ENCODE measurements at places on chromosomes 7 and 10.

GRCh38 chr7:23247046-23247602, 549 bp downstream of the GPNMB start:
- DNase-seq, result no peak

GRCh38 chr7:147857152-147858140, 733.1 kb upstream of the C7orf33 start:
- DNase-seq, result no peak

- no peak for DNase-seq
Measured at GRCh38 chr7:26443751-26444150, 152.1 kb downstream of the SNX10 start.

DNA sequence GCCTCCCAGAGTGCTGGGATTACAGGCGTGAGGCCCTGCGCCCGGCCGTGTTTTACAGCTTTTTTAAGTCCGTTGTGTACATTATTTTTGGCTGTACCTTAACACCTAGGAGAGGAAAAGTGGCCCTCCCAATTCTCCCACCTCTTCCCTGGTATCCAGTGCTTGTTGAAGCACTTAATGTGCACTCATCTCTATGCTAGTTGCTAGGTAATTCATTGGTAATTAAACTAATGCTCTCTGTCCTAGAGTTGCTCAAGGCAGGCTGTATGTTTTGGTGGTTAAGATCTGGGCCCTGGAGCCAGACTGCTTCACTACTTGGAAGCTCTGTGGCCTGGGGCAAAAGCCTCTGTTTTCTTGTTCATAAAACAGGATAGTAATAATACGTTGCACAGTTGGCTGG, 19.6 kb downstream of the AVPI1 start:
- no peak for DNase-seq

GRCh38 chr7:47777531-47778152, 170.6 kb downstream of the PKD1L1 start:
- no peak for DNase-seq

DNA sequence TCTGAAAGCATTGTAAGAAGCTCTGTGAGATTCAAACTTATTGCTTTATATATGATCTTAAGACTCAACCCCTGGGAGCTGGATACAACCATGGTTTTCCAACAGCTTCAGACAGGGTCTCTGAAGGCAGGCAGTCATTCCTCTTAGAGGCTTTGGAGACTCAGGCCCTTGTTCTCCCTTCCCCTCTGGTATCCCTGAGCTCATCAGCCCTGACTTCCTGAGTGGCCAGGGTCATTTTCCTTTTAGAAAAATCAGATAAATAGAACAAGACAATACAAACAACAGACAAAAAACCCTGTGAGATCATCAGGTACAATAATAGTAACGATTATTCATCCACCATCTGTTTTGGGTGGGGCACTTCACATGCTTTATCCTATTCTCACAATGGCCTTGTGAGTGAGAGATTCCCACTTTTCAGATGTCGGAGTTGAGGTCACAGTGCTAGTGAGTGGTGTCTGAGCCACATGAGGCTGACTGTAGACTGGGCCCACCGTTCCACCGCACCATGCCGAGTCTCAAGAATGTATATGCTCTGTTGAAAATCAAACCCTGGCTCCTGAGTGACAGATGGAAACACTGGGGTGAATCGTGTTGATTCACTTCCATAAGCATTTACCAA, 144.2 kb downstream of the CXCL12 start:
- no peak for DNase-seq

DNA sequence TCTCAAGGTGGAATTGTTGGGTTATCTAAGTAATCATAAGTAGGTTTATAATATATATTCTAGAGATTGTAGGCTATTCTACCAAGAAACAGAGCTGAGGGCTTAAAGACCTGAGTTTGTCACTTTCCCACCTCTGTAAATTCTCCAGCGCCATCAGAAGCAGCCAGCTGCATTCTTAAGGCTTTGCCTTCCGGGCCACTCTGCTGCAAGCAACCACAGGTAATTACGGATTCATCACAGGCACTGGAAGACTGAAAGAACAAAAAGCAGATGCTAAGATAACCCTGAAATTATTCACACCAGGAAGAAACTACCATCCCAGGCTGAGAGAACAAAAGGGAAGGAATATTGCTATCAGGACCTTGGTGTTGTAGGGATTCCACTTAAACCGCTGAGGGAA, 137.8 kb upstream of the JCAD start:
- DNase-seq, result no peak

- peak; percentile 23 for DNase-seq
Measured at GRCh38 chr10:128071417-128071782, 54.8 kb downstream of the MKI67 start.

DNA sequence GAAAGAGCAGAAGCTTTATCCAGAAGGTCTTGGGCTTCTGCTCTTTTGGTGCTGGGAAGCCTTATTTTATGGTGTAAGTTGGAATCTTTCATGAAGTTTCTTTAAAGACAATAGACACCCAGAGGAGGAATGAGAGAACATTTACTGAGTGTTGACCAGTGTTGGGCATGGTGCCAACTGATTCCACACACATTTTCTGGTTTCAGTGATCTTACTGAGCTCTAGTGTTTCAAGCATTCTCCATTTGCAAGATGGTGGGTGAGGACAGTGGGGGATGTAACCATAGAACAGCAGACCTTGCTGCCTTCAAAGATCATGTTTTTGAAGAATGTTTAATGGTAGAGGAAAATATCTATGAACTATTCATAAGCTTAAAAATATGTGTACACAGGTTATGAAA, 114.6 kb downstream of the LRMDA start:
- DNase-seq, result no peak

DNA sequence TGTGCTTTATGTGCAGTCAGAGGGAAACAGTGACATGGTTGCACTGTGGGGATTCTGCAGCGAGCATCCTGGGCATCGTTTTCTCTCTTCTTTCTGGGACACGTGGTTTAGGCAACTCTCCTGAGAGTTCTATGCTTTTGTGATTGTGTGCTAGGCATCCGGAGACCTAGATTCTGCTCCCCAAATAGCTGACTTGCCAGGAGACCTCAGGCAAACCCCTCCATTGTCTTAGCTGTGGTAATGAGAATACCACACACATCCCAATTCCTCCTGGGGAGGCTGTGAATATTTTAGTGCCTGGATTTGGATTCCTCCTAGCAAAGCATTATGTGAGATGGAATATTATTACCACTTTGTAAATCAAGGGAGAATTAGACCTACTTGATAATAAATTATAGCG, 611.9 kb upstream of the C7orf33 start:
- DNase-seq, result no peak

GRCh38 chr7:25583621-25584020, 355.3 kb upstream of the NPVF start:
- no peak for DNase-seq

GRCh38 chr10:4569151-4569550, 256.9 kb upstream of the AKR1E2 start:
- DNase-seq, result no peak

DNA sequence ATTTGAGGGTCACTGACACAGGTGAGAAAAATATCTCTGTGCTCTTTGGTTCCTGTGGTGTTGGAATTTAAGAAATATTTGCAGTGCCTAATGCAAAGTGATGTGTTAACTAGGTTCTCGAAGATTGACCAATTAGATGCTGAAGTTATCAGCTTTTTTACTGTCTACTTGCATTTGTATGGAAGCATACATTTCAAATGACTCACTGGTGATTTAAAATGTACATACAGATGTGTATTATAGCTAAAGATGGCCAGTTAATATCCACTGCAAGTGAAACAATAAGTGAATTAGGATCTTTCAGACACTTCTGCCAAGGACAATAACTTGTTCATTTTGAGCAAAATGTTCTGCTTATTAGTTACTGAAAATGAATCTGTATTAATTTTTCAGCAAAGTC, 205.0 kb downstream of the FANK1 start:
- no peak for DNase-seq

DNA sequence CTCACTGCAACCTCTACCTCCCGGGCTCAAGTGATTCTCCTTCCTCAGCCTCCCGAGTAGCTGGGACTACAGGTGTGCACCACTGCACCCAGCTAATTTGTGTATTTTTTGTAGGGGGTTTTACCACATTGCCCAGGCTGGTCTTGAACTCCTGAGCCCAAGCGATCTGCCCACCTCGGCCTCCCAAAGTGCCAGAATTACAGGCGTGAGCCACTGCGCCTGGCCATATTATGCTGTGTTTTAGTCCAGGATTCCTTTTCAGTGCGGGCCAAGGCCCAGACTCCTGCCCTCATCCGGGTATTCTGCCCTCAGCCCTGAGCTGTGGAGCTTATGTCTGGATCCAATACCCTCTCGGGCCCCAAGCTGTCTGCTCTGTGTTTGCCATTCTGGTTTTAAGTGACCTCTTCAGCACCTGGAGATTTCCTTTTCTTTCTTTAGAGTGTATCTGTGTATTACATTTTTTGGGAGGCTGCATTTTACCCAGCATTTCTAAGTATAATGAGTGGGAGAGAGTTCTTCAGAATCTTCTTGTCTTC, 114.9 kb downstream of the BUB3 start:
- no peak for DNase-seq

GRCh38 chr10:85647741-85648140, 718.9 kb downstream of the GRID1 start:
- DNase-seq, result no peak

DNA sequence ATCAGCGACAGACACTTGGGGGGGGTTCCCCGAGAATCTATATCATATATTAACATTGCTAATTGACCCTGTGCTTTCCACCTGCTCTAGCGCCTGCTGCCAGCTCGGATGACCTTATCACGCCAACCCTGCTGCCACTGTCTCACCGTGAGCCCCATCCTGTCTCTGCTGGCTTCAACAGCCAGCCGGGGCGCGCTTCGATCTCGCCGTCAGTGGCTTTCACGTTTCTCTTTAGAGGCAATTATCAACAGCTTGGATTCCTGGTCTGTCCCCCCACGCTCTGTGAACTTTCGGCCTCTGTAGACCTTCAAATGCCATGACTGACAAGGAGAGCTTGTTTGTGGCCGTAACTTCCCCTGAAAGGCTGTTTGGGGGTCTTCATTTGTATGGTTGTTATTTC, 123.0 kb downstream of the EBF3 start:
- no peak for DNase-seq

DNA sequence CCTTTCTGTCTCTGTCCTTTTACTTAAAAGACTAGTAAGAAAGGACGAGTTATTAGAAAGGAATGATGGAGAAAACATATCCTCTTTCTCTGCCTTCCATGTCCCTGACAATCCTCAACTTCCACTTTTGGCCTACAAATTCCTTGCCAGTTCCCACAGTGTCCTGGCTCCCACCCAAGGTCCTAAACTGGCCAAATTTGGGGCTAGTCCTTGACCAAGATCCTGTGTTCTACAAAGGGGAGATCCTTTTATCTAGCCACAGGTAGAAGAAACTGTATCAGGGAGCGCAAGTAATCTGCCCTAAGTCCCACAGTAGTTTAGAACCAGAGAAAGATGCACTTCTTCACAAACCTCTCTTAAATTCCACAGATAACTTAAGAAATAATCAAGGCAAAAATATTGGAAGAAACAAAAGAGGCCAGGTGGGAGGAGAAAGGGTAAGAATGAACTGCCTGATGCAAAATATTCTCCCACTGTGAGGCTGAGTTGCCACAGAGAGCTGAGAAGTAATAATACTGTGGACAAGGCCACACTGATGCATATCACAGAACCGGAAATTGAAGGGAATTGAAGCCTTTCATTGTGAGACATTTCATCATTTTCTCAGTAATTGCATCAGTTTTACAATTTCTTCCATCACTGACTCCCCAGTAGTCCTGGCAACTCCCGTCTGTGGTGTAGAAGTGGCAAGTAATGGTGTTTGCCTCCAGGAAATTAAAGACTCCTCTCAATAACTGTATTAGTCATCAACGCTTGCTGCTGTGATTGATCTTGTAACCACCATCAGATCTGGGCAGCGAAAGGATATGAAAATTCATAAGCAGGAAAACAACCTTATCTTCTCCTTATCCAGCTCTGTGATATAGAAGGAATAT, 47.2 kb downstream of the DNAJC12 start:
- no peak for DNase-seq

DNA sequence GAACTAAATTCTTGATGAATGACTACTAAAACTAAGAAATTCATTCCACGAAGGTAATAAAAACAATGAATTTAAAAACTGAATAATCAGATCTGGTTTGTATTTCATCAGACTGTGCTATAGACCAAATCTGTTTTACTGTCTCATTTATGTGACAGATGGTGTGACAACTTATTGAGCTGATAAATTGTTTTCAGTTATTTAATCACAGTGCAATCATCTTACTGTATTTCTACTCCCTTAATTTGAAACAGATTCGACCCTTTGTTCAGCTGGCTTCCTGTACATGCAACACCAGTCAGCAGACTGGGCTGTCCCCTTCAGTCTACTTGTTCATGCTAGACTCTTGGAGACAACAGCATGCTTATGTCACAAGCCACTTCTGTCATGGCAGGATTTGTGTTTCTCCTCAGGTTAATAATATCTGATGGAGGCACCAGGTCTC, 150.9 kb downstream of the MBL2 start:
- DNase-seq, result no peak

DNA sequence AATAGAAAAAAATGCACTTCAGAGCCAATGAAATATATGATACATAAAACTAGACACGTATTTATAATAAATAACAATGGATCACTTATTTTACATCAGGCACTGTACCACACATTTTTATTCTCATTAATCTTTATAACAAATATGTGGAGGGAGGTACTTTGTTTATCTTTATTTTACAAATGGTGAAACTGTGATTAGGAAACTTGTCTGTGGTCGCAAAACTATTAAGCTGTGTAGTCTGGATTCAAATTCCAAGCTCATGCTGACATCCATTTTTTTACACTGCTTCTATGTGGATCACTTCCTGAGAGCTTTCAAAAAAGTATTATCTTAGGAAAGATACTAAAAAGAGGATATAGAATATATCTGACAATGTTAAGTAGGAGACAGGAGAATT, 978.6 kb downstream of the SORCS1 start:
- DNase-seq, result no peak

DNA sequence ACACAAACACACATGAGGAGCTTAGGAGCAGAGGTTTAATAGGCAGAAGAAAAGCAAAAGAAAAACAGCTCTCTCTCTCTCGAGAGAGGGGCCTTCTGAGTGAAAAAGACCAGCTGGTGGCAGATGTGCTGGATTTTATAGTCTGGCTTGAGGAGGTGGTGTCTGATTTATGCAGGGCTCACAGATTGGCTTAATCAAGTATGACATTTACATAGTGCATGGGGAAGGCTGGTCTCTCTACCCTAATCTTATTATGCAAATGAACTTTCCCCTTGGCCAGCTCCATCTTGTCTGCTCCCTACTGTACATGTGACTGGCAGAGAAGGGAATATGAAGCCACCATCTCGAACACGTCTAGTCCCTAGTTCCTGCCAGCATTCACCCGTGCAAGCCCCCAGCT, 219.5 kb upstream of the ZNF804B start:
- DNase-seq, result no peak

Data from glutamatergic neuron (in vitro differentiated cells).